Spleen (tissue), 13 donors: ENCODE measurements at places on chromosomes 3 and 15.

DNA sequence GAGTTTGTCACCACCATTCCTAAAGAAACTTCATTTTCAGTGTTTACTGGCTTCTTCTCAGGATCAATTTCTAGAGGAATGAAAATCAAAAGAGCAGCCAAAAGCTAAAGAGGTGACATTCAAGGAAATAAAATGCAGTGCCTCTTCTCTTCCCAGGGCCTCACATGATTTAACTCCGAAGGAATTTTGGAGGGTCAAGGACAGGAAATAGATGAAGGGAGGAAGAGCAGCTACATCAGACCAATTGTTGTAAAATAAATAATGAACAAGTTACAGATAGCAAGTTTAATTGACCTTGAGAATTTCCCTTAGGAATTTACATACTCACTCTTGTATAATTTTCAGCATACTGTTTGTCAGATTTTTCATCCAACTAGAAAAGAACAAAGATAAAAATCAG lies 78.1 kb downstream of the LRRFIP2 start:
- H3K36me3 ChIP-seq: peaks cover 52% of the 10 kb centered on the region
- H3K27ac ChIP-seq: peak overlapping the region; percentile 81
- H3K27me3 ChIP-seq: no peaks in the 10 kb centered on the region
- H3K4me3 ChIP-seq: no peak overlapping the region
- DNase-seq: no peak

DNA sequence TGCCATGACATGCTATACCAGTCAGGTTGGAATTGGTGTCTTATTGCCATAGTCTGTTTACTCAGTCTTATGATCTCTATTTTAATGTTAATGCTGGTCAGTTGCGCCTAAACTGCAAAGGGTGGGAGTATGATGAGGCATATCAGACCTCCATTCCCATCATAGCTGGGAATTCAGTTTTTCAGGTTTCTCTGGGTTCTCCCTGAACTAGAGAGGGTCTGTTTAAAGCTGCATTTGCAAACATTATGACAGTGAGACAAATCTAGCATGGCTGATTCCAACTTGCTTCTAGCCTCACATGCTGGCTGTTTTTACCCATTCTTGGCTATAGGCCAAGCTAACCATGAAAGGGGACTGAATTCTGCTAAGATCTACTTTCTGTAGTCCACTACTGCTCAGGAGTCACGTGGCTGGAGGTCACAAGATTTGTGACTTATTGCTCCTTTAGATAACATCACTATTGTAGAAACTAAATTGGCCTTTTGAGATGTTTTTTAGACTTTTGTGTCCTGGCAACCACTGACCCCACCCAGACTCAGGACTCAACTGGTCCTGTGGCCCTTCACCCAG lies 96.5 kb downstream of the TGFBR2 start:
- peaks cover 8% of the 10 kb centered on the region for H3K36me3 ChIP-seq
- H3K4me3 ChIP-seq: no peak overlapping the region
- DNase-seq: no peak

DNA sequence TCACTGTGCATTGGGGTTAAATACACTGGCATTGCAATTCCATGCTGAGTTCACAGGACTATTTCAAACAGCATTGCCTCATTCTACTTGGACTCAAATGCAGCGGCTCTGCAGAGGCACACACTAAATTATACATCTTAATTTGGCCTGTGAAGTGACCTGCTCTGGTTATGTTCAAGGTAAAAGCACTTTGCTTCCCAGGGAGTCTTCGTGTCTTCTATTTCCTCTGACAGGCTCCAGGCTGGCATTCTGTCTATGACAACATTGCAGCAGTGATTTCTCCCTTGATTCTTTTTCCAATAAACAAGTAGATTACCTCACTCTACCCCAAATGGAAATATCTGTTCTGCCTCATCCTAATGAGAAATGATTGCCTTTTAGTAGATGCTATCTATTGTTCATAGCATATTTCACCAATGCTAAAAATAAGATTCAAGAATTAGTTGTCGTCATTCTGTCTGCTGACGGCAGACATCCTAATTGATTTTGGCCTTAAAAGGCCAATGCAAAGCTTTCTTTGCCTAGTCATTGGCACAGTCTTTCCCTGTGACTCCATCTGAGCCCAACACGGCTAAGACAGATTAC lies 33.8 kb downstream of the FMN1 start:
- H3K27me3 ChIP-seq: no peaks in the 10 kb centered on the region
- H3K27ac ChIP-seq: no peak overlapping the region
- H3K36me3 ChIP-seq: no peaks in the 10 kb centered on the region
- DNase-seq: no peak
- peaks cover 6% of the 10 kb centered on the region for H3K4me1 ChIP-seq
- H3K4me3 ChIP-seq: no peak overlapping the region

- H3K27ac ChIP-seq: no peak overlapping the region
- peaks cover 10% of the 10 kb centered on the region for H3K4me1 ChIP-seq
- no peak overlapping the region for H3K4me3 ChIP-seq
- no peak for DNase-seq
- no peaks in the 10 kb centered on the region for H3K27me3 ChIP-seq
- H3K36me3 ChIP-seq: no peaks in the 10 kb centered on the region
Observed at GRCh38 chr3:194971009-194971408, 285.3 kb downstream of the FAM43A start.

- no peak overlapping the region for H3K27ac ChIP-seq
- peaks cover 16% of the 10 kb centered on the region for H3K4me1 ChIP-seq
- H3K4me3 ChIP-seq: no peak overlapping the region
- DNase-seq: no peak
- no peaks in the 10 kb centered on the region for H3K36me3 ChIP-seq
Observed at GRCh38 chr15:59237924-59238331, 31.3 kb downstream of the LDHAL6B start.
